Colonic mucosa (tissue), 4 donors: ENCODE measurements at places on chromosomes 13 and 19. TPM values are rescaled to one million over a fixed set of nuclear protein-coding genes. Genes with fewer than 3 reads are reported as not detected.

GRCh38 chr19:7596211-7596937 is 711 bp downstream of the CAMSAP3 start:
- DNase-seq, result no peak

DNA sequence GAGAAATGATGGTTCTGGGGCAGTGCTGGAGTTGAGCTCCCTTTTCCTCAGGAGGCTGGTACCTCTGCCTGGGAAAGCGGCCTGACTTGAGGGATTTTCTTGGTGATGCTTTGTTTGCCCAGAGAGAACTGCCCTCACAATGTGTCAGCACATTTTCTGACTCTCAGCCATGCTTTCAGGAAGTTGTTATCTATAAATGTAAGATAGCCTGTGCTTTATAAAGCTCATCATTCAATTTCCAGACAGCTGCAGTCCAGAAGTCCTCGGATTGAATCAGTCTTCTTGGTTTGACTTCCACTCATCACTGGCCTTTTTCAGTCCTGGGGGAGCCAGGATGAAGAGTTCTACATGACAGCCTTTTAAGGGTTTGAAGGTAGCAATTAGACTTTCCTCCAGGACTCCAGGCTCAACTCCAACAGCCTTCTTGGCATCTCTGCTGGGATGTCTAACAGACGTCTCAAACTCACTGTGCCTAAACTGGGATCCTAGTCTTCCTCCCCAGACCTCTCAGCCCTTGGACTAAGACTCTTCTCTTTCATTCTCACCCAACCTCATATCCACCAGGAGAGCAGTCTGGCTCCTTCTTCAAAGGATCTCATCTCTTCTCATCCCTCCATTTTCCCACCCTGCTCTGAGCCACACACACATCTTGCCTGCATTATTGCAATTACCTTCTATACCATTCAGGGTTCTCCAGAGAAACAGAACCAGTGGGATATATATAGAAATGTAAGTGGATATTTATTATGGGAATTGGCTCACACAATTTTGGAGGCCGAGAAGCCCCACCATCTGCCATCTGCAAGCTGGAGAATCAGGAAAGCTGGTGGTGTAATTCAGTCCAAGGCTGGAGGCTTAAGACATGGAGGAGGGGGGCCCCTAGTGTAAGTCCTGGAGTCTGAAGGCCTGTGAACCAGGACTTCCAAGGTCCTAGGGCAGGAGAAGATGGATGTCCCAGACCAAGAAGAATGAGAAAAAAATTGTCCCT is 13.1 kb downstream of the ERICH6B start:
- no peak for DNase-seq

DNA sequence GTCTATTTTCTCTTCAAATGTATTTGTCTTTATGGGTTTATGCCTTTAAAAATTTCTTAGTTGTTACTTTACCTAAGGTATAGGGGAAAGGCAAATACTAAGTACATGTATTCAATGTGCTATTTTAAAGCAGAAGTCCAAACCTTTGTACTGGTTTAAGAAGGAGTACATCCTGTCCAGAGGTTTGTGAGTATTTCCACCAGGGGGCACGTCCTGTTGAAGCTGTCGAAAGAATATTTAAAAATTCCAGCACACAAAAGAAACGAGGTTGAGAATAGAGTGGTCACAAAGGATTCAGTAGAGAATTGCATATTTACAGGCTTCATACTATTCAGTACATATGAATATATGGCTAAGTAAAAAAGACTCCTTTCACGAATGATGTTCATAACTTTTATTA is 59.8 kb downstream of the URI1 start:
- DNase-seq, result no peak

GRCh38 chr13:27353166-27353583 is 71.2 kb upstream of the GTF3A start:
- DNase-seq, result no peak

GRCh38 chr13:66414066-66414800 is 815.9 kb downstream of the PCDH9 start:
- no peak for DNase-seq

DNA sequence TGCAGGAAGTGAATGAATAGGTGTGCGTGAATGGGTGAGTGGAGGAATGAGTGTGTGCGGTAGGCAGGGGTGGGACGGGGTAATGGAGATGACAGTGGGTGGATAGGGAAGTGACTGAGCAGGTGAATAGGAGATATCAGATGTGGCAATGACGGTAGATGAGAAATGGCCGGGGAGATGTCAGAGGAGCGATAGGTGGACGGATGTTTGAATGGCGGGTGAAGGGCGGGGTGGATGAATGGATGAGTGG is 1.5 kb downstream of the TTC9B start:
- no peak for DNase-seq

DNA sequence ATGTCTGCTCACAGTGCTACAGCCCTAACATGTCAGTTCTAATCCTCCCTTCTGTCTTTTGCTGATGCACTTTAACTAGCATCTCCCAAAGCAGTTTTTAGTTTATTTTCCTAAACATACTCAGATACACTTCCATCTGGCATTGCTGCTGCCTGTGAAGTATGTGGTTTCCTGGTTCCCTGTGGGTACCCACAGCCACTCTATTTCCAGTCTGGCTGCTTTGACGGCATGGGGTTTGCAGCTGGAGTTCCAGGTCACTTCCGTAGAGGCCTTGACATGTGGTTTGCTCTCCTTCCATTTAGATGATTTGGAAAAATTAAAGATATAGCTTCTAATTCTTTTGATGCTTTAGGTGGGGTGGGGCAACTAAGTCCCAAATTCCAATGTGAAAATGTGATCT is 375.5 kb downstream of the PCDH20 start:
- no peak for DNase-seq

- DNase-seq, result no peak
Measured at GRCh38 chr19:31135841-31136240, 213.4 kb downstream of the TSHZ3 start.

DNA sequence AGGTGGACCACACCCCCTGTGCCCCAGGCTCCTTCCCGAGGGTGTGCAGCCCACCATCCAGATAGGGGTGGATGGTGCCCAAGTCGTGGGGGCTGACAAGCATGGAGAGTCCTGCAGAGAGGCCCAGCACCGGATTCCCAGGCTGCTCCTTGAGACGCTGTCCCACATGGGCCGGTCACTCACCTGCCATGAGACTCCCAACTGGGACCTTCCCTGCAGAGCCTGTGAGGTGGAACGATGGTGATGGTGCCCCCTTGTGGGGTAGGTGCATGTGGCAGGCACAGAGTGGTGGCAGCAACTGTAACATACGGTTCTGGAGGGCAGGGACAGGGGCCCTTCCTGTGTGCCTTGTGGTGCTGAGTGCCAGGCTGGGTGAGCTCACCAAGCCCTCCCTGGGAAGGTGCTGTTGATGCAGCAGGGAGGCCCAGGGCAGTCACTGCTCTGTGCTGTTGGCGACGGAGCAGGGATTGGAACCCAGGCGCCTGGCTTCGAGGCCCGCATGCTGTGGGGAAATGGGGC is 33.1 kb downstream of the PPP1R37 start:
- DNase-seq, result peak; percentile 84

- DNase-seq, result no peak
Measured at GRCh38 chr19:47100290-47100689, 13.3 kb downstream of the ZC3H4 start.

- DNase-seq, result no peak
Measured at GRCh38 chr13:91630946-91631345, 232.5 kb downstream of the GPC5 start.

DNA sequence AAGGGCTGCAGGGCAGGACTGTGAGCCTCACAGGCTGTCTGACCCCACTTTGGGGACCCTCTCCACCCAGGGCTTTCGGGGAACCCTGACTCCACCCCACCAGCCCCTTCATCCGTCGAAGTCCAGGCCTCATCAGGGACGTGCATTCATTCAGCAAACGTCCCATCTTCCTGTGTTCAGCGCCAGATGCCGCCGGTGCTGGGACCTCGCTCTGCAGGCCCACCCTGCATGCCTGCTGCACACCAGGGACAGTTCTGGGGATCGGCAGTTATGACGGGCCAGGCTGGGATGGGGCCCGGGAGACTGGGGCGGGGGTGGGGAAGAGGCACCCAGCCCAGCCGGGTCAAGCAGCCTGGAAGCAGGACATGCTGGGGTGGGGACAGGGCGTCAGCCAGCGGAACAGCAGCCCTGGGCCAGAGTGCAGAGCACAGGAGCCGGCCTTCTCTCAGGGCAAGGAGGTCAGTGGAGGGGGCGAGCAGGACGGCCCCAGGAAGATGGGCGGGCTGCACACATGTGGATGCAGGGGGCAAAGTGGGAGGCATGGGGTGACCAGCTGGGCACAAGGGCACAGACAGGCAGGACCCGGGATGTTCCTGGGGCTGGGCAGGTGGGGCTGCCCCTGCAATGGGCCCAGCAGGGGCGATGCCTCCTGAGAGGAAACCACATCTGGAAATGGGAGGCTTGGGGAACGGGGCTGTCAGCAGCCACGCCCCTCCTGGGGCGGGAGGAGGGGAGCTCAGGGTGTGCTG is 5.1 kb downstream of the GAMT start:
- no peak for DNase-seq

- no peak for DNase-seq
Measured at GRCh38 chr19:38385804-38386257, 2.0 kb downstream of the GGN start.

- DNase-seq, result no peak
Measured at GRCh38 chr19:911197-912033, 1.6 kb downstream of the R3HDM4 start.

The CRX gene
- not detected for total RNA-seq

The SELENOV gene
- total RNA-seq, result not detected

The PSG3 gene
- total RNA-seq, result not detected

The KLK15 gene
- 2.9 TPM for total RNA-seq

The COL5A3 gene
- 5.5 TPM for total RNA-seq

The PINLYP gene
- total RNA-seq, result 2.4 TPM

The ODAD3 gene
- total RNA-seq, result not detected

The PDX1 gene
- total RNA-seq, result 0.35 TPM
